ENCODE measurements at places on chromosomes 12 and 14.

- DNase-seq, result no peak
These were observed 237.2 kb downstream of the ITPR2 start for GRCh38 chr12:26595806-26596205.

DNA sequence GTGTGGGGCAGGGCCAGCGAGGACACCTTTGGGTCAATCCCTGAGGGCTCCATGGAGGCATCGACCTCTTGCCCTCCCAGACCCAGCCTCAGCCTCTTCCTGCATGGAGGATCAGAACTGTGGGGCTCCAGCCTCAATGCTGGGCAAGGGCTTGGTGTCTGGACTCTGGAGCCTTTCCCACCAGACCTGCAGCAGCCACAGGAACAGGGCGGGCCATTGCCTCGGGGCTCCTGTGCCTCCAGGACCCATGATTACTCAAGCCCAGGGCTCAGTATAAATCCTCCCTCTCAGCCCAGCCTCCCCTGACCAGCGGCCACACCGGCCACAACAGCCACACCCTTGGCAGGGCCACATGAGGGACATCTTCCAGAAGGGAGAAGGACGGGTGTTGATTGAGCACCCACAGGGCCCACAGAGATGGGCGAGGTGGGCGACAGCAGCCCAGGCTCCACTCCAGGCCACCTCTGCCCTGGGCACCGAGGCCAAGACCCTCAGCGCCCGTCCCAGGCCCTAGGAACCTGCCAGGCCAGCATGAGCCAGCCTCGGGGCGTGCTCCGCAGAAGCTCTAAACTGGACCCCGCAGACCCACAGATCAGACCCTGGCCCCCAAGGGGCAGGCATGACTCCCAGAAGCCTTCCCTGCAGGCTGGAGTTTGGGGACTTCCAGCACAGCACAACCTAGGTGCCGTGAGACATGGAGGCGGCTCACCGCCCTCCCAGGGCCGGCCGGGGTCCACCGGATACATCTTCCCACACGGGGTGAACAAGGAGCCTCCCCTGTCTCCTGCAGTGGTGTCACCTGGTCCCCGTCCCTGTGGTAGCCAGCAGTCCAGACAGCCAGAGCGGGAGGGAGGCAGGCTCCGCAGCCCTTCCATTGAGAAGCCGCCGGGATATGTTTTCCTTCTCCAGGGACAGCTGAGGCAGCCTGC lies 25.1 kb downstream of the NCOR2 start:
- DNase-seq, result no peak

DNA sequence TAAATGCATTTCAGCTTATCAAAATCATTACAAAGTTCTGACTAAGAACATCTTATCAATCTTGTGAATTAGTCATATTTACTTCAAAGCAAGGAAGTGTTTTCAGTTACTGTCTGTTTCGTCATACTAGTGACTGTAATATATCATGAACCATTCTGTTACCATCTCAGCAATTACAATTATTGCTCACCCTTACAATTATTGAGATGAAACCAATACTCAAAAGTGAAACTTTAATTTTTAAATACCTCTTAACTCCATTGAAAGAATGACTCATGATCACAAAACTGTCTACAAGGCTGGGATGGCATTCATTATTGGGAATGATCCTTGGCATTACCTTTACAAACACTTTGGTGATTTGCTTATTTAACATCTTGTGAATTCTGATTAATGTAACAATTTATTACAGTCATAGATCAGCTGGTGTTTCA lies 90.3 kb downstream of the RPS6KA5 start:
- DNase-seq, result no peak

GRCh38 chr12:94725375-94726168 lies 75.2 kb upstream of the TMCC3 start:
- no peak for DNase-seq

GRCh38 chr12:1842183-1842904 lies 22.0 kb downstream of the LRTM2 start:
- no peak for DNase-seq

GRCh38 chr12:50458606-50459005 lies 46.2 kb upstream of the DIP2B start:
- no peak for DNase-seq

GRCh38 chr12:103269946-103270345 lies 225.8 kb downstream of the C12orf42 start:
- no peak for DNase-seq

- no peak for DNase-seq
These were observed at the start of gene TDRD9 for GRCh38 chr14:103928011-103928890. Gene TDRD9 (plus strand): TSS chr14:103928456. CDS start chr14:103928510, 54 bp downstream.

- no peak for DNase-seq
These were observed 74.7 kb upstream of the AMN1 start for GRCh38 chr12:31803306-31804184.

- no peak for DNase-seq
These were observed 144.0 kb upstream of the PLEKHG7 start for GRCh38 chr12:92558806-92559205.

GRCh38 chr12:29053567-29053966 lies 95.5 kb upstream of the FAR2 start:
- no peak for DNase-seq

DNA sequence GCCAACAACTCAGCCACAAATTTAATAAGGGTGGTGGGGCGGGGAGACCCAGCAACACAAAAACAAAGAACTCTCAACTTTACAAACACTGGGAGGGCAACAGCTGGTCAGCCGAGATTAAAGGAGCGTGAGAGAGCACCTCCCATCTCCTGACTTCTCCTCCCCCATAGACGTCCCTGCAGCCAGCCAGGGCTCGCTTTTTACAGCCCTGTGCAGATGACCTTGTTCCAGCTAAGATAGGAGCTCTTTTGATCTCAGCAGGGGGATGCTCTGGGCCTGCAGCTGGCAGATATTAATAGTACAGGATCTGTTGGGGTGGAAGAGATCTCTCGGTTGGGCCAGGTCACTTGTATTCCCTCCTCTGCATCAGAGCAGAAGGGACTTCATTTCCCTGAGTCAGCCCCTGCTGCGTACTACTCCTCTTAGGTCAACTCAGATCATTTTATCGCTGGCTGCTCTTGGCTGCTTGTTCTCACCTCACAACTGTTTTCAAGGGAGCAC lies 475.8 kb downstream of the RAD51B start:
- DNase-seq, result no peak

- no peak for DNase-seq
These were observed 30.8 kb downstream of the PAWR start for GRCh38 chr12:79659961-79660431.

DNA sequence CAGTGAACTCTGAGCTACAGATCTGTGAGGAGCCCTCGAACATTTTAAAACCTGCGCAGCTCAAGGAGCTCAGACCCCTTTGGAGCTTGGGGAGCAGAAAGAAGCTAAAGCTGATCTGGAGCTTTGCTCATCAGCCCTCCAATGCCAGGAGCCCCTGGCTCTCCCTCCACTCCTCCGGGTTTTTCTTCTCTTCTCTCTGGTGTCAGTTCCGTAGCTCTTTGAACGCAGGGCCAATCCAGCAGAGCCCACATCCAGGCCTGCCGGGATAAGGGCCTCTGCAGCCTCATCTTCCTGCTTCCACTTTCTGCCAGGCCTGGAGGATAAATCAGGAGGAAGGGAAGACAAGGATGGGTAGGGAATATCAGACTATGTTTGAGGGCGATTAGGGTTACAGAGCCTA lies 6.0 kb downstream of the HOXC4 start:
- DNase-seq, result no peak
